Stimulated activated CD8-positive, alpha-beta memory T cell treated with anti-CD3 and anti-CD28 coated beads, Interleukin-4, amount 100 ng/mL, for 4 hours (primary cell): ENCODE measurements at places on chromosomes 7 and 10.

GRCh38 chr10:124066781-124067714 lies 26.4 kb downstream of the CHST15 start:
- DNase-seq = no peak

DNA sequence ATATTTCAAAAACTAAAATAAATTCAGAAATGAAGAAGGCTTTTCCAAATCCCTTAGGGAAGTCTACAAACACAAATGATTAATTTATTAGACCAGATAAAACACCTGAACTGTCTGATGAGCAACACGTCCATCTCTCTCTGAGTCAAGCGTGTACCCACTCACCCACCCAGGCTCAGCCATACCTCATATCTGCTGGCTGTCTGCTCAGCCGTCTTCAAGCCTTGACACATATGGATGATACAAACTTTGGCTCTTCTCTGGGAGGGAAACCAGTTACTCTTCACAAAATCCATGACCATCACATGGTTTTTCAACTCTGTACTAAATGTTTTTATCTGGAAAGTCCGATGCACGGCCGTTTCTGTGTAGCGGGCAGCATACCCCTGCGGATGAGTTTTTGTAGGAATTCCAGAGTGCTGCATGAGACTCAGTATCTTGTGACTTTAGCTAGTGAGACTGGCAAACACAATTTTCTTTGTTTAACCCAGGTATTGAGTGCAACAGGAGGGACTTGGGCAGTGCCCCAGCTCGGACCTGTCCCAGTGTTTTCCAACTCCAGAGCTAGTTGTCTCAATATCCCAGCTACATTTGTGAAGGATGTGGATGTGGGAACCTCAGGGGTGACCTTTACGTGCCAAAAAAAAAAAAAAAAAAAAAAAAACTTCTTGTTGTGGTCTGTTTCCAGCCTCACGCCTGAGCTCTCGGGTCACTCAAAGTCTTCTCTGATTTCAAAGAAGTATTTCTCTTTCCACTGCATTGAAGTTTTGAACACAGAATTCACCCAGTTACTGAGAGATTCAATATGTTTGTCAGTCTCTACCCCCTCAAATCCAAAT lies at the start of gene C10orf90:
Gene C10orf90 (minus strand): TSS at position 638 of the 839 bp plus-strand sequence. CDS start 213 bp downstream, at position 425.
- no peak for DNase-seq

GRCh38 chr7:104848138-104848990 lies 165.6 kb upstream of the KMT2E start:
- DNase-seq = no peak

GRCh38 chr10:24623383-24623782 lies 100.3 kb downstream of the ARHGAP21 start:
- DNase-seq = no peak

GRCh38 chr10:3832022-3832786 lies 47.2 kb upstream of the KLF6 start:
- no peak for DNase-seq

DNA sequence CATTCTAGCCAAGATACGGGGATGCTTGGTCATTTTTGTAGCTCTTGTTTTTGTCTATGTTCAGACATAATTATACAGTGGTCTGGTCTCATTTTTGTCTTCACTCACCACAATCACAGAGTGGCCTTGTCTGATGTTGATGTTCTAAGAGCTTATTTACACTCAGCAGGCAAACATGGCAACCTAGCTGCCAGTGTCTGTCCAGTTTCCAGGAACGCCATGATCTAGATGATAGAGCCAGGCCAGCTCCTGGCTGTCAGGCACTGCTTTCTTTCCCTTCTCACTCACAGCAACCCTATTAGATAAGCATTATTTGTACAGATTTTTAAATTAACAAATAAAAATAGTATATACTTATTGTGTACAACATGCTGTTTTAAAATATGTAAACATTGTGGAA lies 98.6 kb upstream of the PHF14 start:
- no peak for DNase-seq

DNA sequence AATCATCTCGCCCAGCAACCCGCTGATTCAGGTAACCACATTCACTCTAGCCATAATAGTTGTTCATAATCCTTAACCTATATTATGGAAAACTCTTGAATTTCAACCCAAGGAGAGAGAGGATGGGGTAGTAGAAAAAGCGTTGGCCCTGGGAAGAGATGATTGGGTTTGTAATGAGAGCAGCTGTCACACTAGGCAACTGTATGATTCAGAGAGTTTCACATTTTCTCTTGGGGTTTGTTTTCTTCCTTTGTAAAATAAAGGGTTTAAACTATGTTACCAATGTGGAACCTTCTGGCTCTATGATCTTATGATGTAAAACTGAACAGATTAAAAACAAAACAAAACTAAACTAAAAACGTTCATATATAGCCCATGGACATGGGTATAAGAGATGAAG lies 705.2 kb upstream of the IGFBP3 start:
- no peak for DNase-seq

DNA sequence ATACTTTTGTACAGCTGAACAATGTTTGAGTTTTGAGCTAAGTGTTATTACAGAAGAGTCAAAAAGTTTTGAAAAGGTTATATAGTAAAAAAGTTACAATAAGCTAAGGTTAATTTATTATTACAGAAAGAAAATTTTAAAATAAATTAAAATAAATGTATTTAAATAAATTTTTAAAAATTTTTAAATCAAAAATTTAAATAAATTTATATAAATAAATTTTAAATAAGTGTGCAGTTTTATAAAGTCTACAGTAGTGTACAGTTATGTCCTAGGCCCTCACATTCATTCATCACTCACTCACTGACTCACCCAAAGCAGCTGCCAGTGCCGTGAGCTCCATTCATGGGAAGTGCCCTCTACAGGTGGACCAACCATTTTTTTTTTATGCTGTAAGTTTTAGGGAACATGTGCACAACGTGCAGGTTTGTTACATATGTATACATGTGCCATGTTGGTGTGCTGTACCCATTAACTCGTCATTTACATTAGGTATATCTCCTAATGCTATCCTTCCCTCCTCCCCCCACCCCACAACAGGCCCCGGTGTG lies 462.9 kb upstream of the ZMIZ1 start:
- no peak for DNase-seq

- DNase-seq = no peak
These were observed 363.6 kb upstream of the NRP1 start for GRCh38 chr10:33698033-33698432.

DNA sequence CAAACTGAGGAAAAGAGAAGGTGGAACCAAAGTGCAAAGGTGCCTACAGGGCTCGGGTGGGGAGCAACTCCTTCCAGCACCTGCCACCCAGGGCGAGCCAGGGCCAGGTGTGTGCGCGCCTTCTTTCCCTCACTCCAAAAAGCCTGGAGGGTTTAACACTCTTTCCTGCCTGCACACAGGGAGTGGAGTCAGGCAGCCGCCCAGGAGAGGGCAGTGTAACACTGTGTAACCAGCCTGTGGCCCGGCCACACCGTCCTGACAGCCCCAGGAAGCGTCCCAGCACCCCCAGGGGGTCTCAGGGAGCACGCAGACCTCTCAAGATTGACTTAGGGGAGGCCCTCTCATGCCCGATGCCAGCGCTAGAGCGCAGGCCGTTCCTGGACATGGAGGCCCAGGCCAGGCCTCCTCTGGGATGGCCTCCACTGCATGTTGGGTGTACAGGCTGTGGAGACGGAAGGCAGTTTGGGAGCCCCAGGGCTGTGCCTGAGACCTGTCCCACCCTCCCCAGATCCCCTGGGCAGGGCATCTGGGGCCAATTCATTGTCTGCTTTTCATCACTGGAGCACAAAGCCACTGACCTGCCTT lies 13.4 kb downstream of the BRI3 start:
- no peak for DNase-seq

GRCh38 chr10:52020173-52020572 lies 293.9 kb upstream of the DKK1 start:
- no peak for DNase-seq

DNA sequence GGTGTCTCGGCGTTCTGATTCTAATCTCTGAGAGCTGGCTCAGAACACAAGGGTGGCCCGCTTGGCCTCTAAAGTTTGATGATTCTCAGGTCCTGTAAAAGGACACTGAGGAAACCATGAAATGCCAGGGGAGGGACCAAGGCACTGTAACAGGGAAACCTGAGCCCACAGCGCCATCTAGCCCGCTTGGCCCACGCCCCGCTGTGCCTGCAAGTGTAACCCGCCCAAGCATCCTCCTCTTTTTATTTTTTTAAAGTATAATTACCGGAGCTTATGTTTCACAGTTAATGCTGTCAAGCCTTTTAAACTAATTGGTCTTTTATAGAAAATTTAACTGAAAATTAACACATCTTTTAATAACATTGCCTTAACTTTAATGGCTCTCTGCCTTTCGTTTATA lies 734.7 kb downstream of the KCNMA1 start:
- DNase-seq = no peak

GRCh38 chr7:132073920-132074589 lies 502.2 kb downstream of the PLXNA4 start:
- DNase-seq = no peak

GRCh38 chr7:138570715-138571114 lies 110.7 kb downstream of the TRIM24 start:
- DNase-seq = no peak

DNA sequence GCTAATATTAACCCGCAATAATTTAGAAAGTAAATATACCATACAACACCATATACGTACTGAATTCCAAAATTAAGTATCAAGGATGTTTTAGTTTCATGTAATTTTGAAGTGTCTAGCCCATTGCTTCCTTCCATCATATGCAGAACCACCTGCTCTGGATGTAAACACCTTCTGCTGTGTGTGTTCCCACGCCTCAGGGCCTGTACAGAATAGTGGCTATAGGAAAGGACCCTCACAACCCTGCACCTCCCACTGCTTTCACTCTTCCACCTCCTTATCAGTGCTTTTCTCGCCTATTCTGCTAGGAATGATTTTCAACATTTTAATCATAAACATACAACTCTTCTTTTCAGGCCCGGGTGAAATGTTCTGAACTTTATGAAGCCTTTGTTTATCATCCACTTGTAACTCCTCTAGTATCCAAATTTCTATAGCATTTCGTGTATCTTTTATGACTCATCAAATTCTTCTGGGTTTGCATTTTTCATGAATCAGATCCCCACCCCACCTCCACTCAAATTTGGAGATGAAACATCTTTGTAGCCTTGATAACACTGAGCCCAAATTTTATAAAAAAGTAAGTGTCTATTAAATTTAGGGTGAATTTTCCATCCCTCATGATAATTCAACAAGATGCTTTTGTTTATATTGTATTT lies 1106.8 kb upstream of the C7orf33 start:
- no peak for DNase-seq

DNA sequence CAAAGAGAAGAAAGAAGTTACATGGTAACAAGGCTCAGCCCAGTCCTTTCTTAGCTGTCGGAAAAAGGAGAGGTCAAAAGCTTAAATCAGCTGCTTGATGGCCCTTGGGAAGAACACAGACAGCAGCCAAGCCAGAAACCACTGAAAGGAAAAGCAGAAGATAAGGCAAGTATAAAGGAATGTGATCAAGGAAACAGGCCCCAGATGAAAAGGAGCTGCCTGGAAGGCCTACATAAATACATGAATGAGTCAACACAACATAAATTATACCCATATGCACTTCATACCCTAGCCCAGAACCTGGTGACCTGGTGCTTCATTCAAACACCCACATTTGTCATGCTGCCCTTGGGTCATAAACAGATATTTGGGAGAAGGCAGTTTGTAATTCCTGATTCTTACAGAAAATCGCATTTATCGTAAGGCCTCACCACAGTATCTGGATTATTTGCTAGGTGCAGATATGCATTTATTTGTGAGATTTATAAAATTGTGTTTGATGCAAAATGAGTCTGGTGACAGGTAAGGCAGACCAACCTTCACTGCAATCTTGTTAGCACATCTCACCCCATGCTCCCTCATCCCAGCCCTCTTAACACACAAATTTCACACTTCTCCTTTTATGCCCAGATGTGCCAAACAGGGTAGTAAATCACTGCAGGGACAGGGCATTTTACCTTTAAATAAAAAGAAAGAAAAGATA lies 94.9 kb upstream of the KCNIP2 start:
- no peak for DNase-seq

DNA sequence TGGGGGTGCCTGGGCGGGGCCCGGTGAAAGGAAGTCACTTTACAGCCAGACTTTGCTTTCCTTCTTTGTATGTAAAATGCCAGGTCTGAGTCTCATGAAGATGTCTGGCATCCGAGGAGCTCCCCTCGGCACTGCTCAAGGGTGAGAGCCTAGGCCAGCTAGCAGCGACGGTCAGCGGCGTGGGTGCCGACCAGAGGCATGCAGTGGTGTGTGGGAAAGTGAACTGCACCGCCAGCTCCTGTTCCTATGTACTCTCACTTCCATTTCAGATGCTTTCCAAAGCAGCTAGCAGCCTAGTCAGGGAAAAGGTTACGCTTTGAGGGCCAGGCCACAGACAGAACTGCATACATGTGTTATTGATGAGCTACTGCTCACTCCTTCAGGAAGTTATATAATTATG lies 172.8 kb downstream of the ZMYND11 start:
- no peak for DNase-seq

GRCh38 chr10:101030496-101031127 lies 317 bp downstream of the PDZD7 start:
- no peak for DNase-seq

- no peak for DNase-seq
These were observed 6.8 kb upstream of the HIPK2 start for GRCh38 chr7:139784648-139785047.
